ENCODE measurements at places on chromosomes 1 and 21.

DNA sequence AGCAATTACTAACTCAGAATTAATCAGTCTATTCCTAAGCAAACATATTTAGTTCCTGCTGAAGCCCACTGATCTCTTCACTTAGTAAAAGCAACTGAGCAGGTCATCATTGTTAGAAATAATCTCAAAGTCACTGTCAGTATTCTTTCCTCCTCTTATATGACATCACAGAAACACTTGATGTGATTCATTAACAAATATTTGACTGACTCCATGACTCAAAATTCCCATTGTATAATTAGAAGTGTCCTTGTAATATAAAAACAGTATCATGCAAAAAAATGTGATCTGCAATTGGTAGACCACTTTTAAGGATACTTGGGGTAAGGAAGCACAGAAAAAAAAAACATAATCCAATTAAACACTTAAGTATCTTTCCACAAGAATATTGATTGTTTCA, 194.4 kb downstream of the DPYD start:
- DNase-seq, result no peak

DNA sequence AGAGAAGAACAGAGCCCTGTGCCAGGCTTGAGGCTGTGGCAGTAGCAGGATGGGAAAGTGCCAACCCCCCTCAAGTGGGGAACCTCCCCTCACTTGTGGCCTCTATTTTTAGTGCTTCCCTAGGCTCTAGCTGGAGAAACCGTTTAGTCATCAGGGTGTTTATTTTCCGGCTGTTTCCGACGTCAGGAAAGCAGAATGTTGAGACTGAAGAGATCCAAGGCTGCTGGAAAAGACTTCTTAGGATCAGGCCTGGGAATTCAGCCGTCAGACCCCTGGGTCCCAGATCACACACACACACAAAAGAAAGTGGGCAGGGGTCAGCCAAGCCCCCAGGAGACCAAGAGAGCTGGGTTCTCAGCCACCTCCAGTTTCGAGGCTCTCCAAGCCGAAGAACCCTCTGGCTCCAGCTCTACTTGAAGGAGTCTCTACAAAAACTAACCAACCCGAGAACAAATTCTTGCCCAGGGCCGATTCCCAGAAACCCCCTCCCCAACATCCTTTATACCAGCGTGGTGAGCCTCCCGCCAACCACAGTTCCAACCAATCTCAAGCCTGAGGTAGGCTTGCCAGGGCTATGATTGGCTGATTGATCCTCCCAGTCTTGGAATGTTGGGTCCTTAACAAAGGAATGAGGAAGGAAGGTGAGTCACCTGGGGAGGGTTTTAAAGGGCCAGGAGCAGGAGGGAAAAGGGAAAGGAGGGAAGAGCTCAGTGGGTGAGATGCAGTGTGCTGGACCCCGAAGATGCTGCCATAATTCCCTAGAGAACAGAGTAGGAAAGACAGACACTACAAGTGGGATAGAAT, 2.5 kb upstream of the MEF2D start:
- no peak for DNase-seq

DNA sequence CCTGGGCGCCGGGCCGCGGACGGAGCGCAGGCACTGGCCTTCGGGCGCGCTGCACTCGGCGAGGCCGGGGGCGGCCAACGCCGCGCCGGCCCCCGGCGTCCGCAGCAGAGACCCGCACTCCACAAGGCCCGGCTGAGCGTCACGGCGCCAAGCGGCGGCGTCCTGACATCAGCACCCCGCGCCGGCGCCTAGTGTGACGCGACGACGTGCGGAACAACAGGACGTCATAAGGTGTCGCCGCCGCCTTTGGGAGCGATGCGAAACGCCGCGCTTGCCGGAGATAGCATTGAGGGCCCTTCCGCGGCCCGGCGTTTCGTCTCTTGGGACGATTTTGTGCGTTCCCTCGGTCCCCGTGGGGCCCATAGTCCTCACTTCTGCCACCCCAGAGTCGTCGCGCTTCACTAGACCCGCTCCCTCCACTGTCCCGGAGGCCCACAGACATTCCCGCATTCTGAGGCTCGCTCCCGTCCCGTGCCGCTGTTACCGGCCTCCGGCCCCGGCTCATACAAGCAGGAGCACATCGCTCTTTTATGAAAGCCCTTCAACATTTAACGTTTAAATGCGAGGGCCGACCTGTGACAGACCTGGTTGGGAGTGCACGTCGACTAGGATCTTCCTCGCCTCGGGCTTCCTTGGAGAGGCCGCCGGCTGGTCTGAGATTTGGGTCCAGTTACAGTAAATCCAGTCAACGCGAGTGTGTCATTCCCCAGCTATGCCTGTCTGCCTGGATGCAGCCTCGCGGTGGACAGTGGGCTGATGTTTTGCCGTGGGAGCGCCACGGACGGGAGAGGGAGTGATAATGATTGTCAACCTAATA, at the start of gene SSU72:
TSS of gene SSU72 (minus strand) at position 143 of the 817 bp plus-strand sequence. CDS start 306 bp downstream, outside the sequence.
- DNase-seq, result peak; percentile 90

DNA sequence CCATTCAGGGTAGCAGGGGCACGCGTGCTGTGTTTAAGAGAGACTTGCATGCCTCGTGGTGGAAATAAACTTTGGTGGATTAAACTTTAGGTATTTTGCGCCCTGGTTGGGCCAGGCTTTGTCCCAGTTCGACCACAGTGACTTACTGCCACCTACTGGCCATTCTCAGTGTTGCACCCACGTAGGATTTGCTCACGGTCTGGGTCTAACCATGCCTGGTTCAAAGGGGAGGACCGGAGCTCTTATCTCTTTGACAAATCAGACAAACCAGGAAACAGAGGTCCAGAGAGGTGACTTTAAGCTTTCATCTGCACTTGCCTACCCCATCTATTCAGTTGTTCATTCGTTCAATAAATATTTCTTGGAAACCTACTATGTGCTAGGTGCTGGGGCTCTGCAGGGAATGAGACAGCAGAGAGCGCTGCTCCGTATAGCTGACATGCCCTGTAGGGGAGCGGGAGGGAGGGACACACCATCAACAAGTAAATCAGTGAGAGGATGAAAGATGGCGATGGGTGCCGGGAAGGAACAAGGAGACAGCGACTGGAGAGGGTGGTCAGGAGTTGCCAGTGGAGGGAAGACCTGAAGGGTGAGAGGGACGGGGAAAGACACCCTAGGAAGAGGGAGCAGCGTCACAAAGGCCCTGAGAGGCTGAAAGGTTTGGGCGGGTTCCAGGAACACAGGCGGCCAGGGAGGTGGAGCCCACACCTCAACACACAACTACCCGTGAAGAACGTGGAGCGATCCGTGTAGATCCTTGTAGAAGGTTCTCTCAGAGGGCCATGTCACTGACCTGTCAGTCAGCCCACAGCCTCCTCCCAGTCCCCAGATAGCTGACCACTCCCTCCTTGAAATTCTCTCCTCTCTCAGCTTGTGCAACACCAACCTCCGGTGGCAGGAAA, 27.2 kb upstream of the TINAGL1 start:
- peak; percentile 77 for DNase-seq

DNA sequence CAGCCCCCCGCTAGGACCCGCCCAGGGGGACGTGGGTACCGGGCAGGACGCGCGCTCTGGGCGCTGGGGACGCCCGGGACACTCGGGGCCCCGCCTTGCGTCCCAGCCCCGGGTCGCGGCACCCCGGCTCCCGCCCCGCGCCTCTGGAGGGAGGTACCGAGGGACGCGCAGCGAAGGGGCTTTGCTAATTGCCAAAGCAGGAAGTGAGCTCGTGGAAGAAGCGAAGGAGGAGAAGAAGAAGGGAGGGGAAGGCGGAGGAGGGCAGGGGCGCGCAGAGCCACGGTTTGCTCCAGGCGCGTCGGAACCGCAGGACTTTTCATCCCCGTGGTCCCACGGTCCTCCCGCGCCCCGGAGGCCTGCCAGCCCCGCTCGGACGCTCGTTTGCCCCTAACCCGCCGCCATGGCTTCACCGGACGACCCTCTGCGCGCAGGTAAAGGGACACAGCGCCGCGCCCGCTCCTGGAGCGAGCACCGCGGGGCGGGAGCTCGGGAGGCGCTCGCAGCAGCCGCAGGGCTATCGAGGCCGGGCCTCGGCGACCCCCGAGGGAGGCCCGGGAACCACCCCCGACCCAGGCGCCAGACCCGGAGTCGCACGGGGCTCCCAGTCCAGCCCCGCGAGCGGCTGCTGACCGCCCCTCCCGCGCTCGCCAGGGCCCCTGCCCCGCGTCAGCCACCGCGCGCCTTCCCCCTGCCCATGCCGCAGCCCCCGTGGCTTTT, 1.3 kb downstream of the EDARADD start:
- peak; percentile 21 for DNase-seq

GRCh38 chr1:34988147-34988546, 3.0 kb upstream of the TMEM35B start:
- no peak for DNase-seq

DNA sequence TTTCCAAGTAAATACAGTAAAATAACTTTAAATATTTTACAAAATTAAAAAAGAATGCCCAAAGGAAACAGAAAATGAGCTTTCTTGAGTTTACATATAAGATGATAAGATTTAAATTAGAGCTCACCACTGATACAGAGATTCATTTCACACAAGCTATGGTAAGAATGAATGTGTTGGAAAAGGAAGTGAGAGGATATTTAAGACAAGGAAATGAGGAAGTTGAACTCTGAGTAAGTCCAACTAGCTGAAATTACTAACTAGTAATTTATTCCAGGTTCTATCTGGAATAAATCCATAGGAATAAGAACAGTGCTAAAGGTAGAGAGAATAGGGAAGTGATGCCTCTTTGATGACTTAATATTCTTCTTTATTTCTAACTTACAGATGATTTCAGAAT, 42.4 kb downstream of the FNBP1L start:
- no peak for DNase-seq

DNA sequence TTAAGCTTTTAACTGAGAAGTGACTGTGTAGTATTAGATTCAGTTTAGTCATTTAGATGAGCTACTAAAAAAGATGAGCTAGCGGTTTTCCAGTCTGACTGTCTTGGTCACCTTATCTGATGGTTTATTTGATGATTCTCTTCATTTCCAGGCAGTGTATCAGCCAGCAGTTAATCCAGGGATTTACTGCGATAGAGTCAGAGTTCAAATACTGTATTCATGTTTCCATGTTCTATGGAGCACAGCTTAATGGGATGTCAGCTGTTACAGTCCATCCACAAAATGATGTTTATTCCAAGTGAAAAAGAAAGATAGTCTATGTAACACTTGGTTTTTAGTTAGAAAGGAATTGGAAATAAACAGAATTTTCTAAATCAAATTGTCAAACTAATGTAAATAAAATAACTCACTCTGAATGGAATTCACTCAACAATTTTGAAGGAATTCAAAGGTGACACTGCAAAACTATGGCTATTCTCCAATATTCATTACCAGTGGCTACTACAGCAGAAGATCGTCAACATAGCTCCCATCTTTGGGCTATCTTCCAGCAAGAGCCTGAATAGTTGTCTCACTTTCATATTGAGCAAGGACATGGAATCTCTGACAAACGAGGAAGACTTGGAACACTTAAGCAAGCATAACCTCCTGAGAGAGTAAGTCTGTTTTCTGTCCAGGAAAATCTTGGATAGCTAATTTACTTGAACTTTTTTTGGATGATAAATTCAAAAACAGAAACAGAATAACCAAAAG, 54.6 kb upstream of the DPT start:
- no peak for DNase-seq

DNA sequence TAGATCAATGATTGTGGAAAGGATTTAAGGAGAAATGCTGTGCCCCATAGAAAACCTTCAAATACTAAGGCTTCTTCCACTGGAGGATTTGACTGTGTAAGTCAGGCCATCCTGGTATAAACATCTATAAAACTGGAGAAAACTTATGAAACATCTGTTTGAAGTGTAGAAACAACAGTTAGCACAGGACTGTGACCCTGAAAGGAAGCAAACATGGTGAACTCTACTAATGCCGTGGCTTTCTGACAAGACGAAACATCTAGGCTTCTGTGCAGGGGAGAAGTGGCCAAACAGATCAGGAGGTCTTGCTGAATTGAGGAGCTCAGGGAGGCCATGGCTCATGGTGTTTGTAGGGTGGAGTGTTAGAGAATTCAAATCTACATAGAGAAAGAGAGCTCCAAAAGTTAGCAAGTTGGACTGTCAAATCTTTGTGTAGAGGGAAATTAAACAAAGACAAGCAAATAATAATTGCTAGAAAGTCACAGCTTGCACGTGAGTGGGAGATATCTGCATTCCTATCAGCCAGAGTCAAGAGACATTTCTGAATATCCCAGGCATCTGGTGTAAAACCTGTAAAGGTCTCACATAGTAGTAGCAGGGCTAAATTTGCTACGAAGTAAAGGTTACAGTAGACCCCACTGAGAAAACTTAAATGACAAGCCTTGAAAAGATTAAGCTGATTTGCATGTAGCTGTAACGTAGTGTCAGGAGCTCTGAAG, 566.8 kb upstream of the B3GALT2 start:
- no peak for DNase-seq

DNA sequence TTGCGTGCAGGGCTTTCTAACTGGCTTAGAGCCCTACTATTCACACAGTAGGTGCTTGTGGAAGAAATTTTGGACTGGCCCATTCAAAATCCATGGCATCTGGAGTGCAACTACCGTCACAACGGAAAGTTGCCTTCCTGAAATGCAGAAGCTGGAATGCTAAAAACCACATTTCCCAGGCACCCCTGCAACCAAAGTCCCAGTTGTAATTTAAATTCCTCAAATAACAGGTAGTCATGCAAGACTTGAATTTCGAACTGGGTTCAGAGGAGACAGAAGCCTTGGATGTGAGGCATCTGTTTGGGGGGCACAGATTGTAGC, 186.7 kb downstream of the TOMM20 start:
- DNase-seq, result no peak

DNA sequence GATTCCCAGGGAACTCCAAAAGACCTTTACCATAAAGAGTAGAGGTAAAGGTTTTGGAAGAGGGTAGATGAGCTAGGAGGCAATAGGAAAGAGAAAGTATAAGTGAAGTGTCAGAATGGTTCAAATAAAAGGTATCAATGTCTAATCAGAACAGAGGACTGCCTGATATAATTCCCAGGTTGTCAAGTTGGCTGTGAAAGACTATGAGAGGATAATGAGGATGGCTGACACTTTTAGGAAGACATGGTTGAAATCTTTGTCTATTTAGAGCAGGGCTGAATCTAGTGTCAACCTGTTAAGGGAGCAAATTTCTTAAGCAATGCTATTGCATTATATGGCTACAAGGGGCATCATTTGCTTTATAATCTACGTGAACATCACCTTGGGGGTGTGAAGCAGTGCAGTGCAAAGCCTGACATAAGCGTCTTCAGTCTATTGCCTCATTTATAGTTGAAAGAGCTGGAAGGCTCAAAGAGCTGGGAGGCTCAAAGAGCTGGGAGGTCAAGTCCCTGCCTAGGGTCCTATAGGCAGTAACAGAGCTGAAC, 308.3 kb upstream of the DEPDC1 start:
- no peak for DNase-seq

- DNase-seq, result no peak
These were observed 77.9 kb downstream of the PSMG1 start for GRCh38 chr21:39105341-39105765.

DNA sequence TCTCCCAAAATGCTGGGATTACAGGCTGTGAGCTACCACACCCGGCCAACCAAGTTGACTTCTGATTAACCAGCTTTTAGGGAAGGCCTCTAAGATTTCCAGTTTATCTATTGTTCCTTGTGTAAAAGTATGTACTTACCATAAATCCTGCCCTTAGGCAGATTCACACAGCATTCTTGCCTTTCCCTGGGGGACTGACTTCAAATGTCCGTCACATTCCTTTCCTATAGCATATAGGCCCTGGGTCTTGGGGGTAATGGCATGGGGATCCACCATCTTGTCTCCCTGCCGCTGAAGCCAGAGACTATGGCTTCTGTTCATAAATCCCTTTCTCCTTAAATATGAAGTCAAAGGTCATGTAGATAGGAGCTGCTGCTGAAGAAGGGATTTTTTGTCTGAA, 872 bp upstream of the PINK1 start:
- DNase-seq, result no peak

GRCh38 chr1:236524895-236525184, 1.1 kb downstream of the LGALS8 start:
- DNase-seq, result no peak
